ENCODE measurements at places on chromosomes 16 and 17. TPM values are rescaled to one million over a fixed set of nuclear protein-coding genes. Genes with fewer than 3 reads are reported as not detected.

DNA sequence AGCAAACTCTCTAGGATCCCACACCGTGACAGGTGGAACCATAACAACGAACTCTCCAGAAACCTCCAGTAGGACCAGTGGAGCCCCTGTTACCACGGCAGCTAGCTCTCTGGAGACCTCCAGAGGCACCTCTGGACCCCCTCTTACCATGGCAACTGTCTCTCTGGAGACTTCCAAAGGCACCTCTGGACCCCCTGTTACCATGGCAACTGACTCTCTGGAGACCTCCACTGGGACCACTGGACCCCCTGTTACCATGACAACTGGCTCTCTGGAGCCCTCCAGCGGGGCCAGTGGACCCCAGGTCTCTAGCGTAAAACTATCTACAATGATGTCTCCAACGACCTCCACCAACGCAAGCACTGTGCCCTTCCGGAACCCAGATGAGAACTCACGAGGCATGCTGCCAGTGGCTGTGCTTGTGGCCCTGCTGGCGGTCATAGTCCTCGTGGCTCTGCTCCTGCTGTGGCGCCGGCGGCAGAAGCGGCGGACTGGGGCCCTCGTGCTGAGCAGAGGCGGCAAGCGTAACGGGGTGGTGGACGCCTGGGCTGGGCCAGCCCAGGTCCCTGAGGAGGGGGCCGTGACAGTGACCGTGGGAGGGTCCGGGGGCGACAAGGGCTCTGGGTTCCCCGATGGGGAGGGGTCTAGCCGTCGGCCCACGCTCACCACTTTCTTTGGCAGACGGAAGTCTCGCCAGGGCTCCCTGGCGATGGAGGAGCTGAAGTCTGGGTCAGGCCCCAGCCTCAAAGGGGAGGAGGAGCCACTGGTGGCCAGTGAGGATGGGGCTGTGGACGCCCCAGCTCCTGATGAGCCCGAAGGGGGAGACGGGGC, 1.3 kb downstream of the SPN start:
- H3K4me3 ChIP-seq, result no peak overlapping the region
- peaks cover 31% of the 10 kb centered on the region for H3K4me1 ChIP-seq
- H3K27me3 ChIP-seq, result no peaks in the 10 kb centered on the region
- H3K36me3 ChIP-seq, result no peaks in the 10 kb centered on the region

DNA sequence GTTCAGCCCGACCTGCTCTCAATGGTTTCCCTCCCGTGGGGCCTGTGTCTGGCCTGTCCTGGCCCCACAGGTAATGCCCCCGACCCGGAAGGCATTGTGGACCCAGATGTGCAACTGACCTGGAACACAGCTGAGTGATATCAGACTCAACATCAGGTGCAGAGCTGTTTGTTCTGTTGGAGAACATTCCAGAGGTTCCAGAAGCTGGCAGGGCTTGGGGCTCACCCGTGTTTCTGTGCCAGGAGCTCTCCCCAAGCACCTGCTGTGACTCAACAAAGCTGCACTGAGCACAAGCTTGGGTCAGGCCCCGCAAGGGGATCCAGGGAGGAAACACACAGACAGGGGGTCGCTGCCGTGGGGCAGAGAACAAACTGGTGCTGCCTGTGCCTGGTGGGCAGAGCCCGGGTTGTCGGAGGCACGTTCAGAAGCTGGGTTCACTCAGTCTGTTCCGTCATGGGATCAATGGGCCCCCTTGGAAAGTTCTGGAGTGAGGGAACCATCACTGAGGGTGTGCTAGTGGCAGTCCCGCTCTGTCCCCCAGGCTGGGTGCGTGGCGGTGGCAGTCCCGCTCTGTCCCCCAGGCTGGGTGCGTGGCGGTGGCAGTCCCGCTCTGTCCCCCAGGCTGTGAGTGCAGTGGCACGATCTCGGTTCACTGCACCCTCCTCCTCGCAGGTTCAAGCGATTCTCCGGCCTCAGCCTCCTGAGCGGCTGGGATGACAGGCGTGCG, 22.1 kb downstream of the HS3ST6 start:
- H3K4me1 ChIP-seq, result no peaks in the 10 kb centered on the region
- no peak overlapping the region for H3K4me3 ChIP-seq
- no peaks in the 10 kb centered on the region for H3K36me3 ChIP-seq
- no peak for DNase-seq
- no peak overlapping the region for H3K27ac ChIP-seq

Gene RASD1
- total RNA-seq, result 8.3 TPM

DNA sequence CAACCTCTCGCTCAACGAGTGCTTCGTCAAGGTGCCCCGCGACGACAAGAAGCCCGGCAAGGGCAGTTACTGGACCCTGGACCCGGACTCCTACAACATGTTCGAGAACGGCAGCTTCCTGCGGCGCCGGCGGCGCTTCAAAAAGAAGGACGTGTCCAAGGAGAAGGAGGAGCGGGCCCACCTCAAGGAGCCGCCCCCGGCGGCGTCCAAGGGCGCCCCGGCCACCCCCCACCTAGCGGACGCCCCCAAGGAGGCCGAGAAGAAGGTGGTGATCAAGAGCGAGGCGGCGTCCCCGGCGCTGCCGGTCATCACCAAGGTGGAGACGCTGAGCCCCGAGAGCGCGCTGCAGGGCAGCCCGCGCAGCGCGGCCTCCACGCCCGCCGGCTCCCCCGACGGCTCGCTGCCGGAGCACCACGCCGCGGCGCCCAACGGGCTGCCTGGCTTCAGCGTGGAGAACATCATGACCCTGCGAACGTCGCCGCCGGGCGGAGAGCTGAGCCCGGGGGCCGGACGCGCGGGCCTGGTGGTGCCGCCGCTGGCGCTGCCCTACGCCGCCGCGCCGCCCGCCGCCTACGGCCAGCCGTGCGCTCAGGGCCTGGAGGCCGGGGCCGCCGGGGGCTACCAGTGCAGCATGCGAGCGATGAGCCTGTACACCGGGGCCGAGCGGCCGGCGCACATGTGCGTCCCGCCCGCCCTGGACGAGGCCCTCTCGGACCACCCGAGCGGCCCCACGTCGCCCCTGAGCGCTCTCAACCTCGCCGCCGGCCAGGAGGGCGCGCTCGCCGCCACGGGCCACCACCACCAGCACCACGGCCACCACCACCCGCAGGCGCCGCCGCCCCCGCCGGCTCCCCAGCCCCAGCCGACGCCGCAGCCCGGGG, 1.3 kb downstream of the FOXC2 start:
- no peak overlapping the region for H3K27ac ChIP-seq
- peaks cover 92% of the 10 kb centered on the region for H3K27me3 ChIP-seq
- peaks cover 19% of the 10 kb centered on the region for H3K4me1 ChIP-seq
- no peak for DNase-seq
- no peaks in the 10 kb centered on the region for H3K36me3 ChIP-seq

GRCh38 chr17:41666708-41667279, 21.9 kb upstream of the EIF1 start:
- H3K4me3 ChIP-seq, result peak overlapping the region; percentile 83
- no peaks in the 10 kb centered on the region for H3K36me3 ChIP-seq
- H3K27ac ChIP-seq, result no peak overlapping the region
- H3K27me3 ChIP-seq, result peaks cover 34% of the 10 kb centered on the region
- H3K4me1 ChIP-seq, result peaks cover 15% of the 10 kb centered on the region

- H3K4me3 ChIP-seq, result no peak overlapping the region
- no peak for DNase-seq
- no peaks in the 10 kb centered on the region for H3K4me1 ChIP-seq
- peaks cover 10% of the 10 kb centered on the region for H3K36me3 ChIP-seq
- H3K27me3 ChIP-seq, result no peaks in the 10 kb centered on the region
- H3K27ac ChIP-seq, result no peak overlapping the region
Measured at GRCh38 chr16:23581764-23582163, 14.4 kb downstream of the NDUFAB1 start.

Gene TEKT5
- total RNA-seq, result 0.25 TPM

GRCh38 chr16:4800290-4801041, 2.0 kb downstream of the ROGDI start:
- no peak overlapping the region for H3K27ac ChIP-seq
- peak overlapping the region; percentile 74 for H3K4me3 ChIP-seq
- no peaks in the 10 kb centered on the region for H3K36me3 ChIP-seq
